Right forelimb (tissue), 1 donor: ENCODE measurements at places on chromosomes 5 and 9.

DNA sequence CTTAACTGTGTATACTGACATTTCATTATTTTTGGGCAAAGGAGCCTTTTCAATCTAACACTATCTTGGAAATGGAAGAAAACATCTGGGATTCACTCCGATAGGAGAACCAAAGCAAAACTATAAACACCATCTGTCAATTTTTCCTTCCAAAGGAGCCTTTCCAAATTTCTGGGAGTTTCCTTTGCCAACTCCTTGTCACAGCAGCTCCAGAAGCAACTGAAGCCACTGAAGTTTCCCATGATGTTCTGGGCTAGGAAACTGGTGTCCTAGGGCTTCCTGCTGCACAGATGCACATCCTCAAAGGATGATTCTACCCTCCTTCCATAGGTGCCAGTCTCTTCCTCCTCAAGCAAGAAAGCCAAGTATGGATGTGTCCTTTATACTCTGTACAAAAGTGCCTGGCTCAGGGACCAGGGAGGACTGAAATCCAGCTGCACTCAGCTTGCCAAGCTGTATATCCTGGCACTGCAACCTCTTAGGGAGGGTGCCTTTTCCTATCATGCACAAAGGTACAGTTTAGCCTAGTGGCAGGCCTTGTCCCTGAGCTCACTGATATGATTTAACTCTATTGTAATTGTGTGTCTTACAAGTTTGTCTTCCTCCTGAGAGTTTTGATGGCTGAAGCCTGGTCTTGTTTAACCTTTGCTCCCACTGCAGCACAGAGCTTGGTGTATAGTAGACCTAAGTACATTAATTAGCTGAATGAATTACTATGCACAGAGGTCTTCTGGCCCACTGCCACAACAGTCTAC lies 8.4 kb upstream of the UBAP1 start:
- DNase-seq = no peak

GRCh38 chr9:75591972-75592371 lies 298.5 kb upstream of the PCSK5 start:
- no peak for DNase-seq

DNA sequence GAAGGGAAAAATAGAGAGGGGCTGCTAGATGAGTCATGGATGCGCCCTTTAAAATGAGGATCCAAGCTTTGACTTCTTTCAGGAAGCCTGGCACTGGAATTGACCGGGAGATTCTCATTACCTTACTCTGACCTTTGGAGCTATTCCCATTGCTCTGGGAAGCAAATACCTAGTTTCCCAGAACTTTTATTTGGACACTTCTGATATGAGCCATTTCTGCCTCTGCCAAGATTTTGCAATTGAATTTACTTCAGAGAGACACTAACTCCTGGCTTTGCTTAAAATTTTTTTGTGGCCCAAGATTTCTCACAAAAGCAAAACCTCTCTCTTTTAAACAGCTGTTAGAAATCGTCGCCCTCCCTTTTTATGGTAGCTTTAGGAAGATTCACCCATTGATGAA lies 15.7 kb upstream of the AGXT2 start:
- no peak for DNase-seq

- DNase-seq = no peak
Observed at GRCh38 chr9:15843931-15844330, 291.1 kb downstream of the CCDC171 start.

DNA sequence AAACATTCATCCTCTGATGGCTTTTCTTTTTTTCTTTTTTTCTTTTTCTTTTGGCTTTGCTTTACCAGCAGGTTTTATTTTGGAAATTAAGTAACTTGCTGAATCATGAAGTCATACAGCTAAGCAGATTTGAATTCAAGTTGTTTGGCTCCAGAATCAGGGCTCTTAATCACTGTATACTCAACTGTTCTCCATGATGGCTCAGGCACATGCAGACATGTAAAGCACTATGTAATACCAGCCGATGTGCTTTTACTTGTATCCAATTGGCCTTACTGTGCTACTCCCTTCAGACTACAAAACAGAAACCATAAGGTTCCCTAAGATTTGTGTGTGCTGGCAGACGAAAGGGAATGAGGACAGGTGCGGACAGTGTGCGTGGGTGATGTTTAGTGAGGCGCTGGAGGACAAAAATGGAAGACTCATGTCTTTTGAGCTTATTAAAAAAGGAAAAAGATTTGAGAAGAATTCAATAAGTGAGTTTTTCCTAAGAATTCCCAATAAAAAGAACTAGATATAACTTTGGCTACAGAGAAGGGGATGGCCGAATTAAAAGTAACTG lies 44.7 kb upstream of the OTP start:
- DNase-seq = no peak

- no peak for DNase-seq
Observed at GRCh38 chr5:169521366-169521983, 62.1 kb upstream of the SPDL1 start.

DNA sequence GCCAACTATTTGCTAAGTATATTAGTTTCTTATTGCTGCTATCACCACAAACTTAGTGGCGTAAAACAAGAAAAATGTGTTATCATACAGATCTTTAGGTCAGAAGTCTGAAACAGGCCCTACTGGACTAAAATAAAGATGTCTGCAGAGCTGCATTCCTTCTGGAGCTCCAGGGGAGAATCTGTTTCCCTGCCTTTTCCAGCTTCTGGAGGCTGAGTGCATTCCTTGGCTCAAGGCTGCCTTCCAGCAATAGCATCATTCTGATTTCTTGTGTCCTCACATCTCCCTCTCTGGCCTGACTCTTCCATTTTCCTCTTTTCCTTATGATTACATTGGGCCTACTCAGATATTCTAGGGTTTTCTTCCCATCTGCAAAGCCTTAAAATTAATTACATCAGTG lies 15.9 kb downstream of the MAN2A1 start:
- DNase-seq = peak; percentile 58

DNA sequence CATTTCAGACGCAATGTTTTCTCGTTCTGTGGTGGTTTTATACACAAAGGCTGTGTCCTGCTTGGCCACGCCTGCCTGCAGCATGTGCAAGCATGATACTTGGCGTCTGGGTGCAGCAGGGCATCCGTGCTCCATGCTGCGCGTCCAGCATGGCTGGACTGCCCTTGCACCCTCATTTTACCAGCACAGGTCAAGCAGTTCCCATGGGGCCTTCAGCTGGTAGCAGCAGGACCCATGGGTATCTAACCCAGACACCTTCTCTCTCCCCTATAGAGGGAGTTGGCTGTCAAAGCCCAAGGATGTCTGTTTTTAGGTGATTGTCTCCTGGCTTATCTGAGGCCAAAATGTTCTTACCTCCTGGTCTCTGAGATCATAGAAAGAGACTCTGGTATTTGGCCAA lies 158.3 kb upstream of the PITX1 start:
- DNase-seq = no peak

- DNase-seq = no peak
Observed at GRCh38 chr9:117672369-117672768, 31.8 kb upstream of the TLR4 start.

DNA sequence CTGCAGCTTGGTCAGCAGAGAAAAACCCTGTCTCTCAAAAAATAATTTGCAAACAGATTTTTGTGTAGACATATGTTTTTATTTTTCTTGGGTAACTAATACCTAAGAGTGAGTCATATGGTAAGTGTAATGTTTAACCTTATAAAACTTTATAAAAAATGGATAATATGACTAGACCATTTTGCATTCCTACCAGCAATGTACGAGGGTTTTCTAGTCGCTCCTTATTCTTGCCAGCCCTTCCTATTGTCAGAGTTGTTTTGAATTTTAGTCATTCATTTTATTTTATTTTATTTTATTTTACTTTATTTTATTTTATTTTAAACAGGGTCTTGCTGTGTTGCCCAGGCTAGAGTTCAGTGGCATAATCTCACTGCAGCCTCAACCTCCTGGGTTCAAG lies 37.8 kb downstream of the RABGAP1 start:
- DNase-seq = no peak

DNA sequence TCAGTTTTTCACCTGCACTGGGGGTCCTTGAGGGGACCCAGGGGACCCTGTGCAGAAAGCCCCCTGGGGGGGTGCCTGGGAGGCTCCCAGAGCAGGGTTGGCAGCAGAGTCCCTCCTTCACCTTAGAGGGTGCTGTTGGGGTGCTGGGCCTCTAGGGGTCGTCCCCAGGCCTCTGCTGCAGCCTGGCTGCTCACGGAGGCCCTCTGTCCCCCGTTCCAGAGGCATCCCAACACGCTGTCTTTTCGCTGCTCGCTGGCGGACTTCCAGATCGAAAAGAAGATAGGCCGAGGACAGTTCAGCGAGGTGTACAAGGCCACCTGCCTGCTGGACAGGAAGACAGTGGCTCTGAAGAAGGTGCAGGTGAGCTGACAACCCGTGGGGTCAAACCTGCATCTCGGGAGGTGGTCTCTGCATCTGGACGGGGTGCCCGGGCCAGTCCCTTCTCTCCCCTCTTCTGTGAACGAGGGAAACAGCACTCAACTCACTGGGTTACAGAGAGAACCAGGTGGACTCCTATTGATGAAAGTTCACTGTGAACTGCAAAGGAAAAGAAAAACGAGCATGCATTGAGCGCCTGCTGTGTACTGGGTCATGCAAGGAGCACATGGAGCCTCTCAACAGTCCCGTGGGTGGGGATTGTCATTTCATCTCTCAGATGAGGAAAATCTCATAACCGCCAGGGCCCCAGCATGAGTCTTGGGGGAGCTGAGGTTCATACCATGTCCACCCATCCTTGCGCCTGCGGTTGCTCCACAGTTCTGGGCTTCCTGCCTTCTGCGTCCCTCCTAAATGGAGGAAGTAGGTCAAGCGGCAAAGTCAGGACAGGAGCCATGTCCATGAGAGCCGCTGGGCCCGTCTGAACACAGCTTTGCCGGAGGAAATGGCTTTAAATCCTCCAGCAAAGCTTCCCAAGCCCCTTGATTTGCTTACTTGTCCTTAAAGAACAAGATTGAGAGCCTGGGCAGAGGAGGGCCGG lies 54.8 kb downstream of the NEK6 start:
- no peak for DNase-seq

DNA sequence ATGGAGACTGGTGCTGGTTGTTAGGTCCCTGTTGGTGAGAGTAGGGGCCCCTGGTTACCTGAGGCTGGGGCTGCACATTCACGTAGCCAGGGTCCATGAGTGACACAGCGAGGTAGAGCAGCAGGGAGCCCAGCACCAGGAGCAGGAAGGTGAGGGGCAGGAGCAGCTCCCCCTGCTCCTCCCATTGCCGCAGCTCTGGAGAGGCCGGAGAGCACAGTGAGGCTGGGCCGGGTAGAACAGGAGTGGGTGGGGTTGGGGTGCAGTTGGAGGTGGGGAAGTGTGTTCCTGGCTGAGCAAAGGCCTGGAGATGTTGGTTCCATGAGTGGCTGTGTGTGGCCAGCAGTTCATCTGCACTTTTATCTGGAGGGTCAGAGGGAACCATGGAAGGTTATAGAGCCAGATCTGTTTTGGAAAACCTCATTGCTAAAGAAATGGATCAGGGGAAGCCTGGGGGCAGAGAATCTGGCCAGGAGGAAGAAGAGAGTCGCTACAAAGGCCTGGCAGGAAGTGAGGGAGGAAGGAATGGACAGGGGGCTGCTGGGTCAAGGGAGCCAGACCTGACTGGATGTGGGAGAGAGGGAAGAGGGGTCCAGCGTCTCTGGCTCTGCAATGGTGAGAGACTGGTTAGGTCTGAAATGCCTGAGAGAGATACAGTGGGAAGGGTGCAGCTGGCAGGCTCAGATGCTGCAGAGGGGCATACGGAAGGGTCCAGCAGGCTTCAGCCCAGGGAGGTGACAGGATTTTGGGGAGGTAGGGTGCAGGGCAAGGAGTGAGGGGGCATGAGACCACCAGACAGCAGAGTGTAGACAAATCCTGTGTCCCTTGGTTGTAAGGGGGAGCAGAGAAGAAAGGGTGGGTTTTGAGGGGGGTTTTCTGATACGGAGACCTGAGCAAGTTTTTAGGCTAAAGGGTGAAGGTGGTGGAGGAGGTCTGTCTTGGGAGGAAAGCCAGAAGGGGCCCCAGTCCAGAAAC lies 1.3 kb downstream of the ZDHHC12 start:
- DNase-seq = no peak

GRCh38 chr5:107248066-107248695 lies 422.6 kb downstream of the EFNA5 start:
- no peak for DNase-seq

GRCh38 chr5:150301170-150301505 lies 1.6 kb downstream of the ARSI start:
- no peak for DNase-seq

GRCh38 chr5:107341376-107342084 lies 329.2 kb downstream of the EFNA5 start:
- DNase-seq = no peak
